Stimulated activated CD8-positive, alpha-beta memory T cell treated with anti-CD3 and anti-CD28 coated beads, Interleukin-7, amount 100 ng/mL, for 48 hours (primary cell): ENCODE measurements at places on chromosomes 1 and 21.

GRCh38 chr1:215958841-215959240 lies 391.7 kb downstream of the KCTD3 start:
- no peak for DNase-seq

GRCh38 chr1:24996983-24997893 lies 67.2 kb upstream of the RUNX3 start:
- DNase-seq: peak; percentile 83

DNA sequence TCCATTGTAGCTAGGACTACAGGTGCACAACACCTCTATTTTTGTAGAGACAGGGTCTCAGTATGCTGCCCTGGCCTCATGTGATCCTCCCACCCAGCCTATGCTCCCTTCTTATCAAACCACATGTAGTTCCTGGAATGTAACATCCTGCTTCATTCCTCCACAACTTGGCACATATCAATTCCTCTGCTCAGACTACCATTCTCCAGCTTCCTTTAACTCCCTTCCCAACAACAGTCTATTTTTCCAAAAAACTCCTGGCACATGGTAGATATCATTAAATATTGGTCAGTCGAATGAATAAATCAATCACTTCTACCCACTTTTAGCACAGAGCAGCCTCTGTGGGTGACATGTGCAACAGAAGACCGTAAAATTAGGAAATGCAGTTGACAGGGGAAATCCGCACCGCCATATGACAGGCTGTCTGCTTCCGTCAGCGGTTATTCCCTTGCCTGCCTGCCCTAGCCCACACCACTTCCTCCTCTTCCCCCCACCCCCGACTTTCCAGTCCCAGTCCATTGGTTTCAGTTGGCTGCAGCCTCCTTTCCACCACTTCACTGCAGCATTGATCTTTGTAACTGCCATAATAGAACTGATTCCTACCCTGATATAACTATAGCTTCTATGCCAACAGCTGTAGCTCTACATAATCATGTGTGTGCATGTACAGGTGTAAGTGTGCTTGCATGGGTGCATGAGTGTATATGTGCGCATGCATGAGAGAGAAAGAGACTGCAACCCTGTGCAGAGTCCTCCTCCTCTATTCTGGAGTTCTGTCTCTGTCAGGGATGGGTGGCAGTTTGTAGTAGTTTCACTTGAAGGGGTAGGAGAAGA lies 6.8 kb upstream of the AKR1A1 start:
- peak; percentile 65 for DNase-seq

DNA sequence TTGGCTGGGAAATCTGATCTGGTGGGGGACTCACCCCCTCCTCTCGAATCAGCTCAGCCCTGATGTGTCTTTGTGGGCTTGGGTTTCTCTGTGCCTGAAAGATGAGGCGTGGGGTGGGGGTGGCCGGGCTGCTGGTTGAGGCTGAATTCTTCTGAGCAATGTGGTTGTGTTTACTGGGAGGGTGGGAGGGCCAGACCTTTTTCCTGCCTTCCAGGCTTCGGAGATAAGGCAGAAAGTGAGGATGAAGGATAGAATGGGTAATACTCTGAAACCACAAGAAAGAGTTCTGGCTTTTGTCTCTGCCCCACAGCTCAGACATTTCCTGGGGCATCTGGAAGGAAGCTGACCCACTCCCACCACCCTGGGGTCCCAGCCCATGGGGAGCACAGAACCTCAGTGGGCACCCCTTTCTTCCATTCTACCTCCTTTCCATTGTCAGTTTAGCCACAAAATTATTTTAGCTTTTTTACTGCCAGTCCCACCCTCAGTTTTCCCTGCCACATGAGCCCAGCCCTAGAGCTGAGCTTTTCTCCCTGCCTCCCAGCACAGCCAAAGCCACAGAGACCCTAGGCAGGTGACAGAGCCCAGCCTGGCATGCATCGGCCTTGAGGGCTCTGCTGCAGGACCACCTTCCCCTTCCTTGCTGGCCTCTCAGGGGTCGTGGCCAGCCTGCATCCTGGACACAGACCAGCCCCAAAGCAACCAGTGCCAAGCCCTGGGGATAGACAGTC lies 11.2 kb downstream of the ALX3 start:
- no peak for DNase-seq

GRCh38 chr1:47935856-47936255 lies 61.3 kb downstream of the TRABD2B start:
- DNase-seq: no peak

DNA sequence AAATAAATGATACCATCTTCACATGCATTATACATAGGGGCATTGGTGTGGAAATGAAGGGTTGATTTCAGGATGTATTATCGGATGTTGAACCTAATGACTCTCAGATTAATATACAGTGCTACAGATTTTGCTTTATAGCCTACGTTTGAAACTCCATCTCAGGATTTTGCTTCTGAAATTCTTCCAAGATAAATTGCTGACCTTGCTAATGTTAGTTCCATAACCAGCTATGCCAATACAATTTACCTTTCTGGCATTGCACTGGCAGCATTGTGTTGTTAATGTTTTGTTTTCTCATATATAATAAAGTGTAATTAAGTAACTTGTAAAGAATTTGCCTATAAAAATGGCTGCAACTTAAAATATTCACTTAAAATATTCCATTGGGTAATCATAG lies 350.1 kb downstream of the CHRM3 start:
- no peak for DNase-seq

DNA sequence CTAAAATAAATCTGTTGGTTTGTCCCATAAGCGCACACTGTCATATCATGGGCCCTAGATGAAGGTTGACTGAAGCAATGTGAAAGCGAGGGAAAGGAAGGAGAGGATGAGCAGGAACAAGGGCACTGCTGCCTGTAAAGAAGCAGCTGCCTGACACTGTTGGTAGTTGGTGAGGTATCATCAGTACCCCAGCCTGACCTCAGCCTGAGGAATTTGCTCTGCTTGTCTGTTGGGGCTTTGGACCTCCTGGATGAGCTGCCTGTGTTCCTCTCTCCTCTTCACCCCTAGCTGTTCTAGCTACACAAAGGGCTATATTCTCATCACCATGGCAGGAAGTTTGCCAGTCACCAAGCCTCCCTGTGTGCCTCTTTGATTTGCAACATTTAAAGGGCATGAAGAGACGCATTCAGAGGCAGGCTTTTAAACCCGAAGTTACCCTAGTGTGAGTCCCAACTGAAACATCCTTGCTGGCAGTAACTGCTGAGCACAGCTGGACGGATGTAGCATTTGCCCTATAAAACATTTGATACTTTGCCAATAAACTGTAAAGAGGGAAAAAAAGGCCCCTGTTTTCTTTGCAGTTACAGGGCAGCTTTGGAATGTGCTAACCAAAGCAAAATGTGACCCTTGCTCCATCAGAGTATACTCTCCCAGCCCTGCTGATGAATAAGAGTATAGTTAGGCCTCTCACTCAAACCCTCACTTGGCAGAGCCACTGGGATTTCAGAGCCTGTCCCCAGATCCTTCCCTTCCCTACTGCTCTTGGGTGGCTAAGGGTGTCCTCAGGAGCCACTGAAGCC lies 22.2 kb upstream of the SPATA6 start:
- no peak for DNase-seq

GRCh38 chr1:205896351-205896750 lies 46.4 kb upstream of the PM20D1 start:
- no peak for DNase-seq

GRCh38 chr1:6800745-6801144 lies 15.5 kb downstream of the CAMTA1 start:
- no peak for DNase-seq

GRCh38 chr1:145847827-145848226 lies 2.4 kb downstream of the NUDT17 start:
- DNase-seq: no peak

DNA sequence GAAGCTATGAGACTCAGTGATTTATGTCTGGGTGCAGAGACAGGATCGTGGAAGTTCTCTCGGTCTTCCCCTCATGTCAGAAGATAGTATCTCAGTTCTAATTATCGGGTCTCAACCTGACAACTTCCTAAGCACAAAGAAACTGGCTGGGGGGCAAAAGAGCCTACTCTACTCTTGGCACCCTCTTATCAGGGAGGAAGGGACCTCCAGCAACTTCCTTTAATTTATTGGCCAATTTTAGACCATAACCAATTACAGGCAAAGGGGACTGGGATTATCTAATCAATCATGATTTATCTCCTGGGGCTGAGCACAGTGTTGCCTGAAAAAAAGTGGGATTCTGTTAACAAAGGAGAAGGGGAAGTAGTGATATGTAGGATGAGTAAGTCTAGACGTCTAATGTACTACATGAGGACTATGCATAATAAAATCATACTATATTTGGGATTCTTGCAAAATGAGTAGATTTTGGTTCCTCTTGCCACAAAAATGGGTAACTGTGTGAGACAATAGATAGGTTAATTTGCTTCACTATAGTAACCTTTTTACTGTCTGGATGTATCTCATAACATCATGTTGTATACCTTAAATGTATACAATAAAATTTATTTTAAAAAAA lies 98.8 kb downstream of the ZFYVE9 start:
- no peak for DNase-seq

GRCh38 chr1:202047977-202048376 lies 37.6 kb downstream of the ELF3 start:
- DNase-seq: no peak

DNA sequence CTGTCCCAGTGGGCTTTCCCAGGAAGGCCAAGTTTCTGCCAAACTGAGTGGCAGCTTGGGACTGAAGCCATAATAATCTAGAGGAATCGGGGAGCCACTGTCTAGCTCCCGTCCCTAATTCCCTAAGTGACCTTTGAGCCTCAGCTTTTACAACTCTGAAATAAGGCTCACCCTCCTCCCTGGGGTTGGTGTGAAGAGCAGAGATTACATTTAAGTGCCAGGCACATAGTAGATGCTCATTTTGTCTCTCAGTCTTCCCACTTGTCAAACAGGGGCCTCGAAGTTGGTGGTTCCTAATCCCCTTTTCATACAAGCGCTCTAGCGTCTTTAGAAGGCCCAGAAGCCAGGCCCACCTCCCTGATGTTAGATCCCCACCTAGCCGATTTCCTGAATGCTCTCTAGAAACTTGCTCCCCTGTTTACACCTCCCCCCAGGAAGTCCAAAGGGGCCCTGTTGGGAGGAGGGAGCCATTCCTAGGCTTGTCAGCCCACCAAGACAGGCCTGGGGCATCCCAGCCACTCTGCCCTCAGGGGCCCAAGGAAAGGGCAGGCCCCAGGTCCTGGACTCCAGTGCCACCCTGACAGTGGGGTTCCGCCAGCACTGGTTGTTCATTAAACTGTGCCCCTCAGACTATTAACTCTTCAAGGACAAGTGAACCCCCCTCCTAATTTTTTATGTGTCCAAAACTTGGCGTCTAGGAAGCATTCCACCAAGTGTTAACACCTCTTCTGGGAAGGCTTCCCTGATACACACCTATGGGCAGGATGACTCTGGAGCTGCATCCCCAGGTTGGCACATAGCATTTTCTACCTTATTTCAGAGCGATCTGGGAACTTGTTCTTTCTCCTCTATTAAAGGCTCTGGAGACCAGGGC lies 49.3 kb upstream of the ECE1 start:
- DNase-seq: no peak

GRCh38 chr1:231093156-231093922 lies 53.3 kb upstream of the FAM89A start:
- DNase-seq: no peak

DNA sequence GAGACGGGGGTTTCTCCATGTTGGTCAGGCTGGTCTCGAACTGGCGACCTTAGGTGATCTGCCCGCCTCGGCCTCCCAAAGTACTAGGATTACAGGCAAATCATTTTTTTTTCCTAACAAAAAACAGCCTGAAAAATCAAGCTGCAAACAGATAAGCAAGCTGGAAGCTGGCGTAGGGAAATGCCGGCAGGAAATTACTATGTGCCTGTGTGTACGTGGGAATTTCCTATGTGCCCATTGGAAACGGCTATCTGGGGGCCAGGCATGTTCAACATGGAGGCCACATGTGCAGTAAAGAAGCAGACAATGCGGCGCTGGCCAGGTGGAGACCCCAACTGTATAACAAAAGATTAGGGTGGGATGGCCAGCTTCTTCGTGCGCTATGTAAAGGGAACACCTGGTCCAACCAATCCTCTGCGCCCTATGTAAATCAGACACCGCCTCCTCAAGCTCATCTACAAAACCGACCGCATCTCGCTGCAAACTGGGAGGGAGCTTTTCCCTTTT lies 9.1 kb upstream of the AADACL4 start:
- no peak for DNase-seq

DNA sequence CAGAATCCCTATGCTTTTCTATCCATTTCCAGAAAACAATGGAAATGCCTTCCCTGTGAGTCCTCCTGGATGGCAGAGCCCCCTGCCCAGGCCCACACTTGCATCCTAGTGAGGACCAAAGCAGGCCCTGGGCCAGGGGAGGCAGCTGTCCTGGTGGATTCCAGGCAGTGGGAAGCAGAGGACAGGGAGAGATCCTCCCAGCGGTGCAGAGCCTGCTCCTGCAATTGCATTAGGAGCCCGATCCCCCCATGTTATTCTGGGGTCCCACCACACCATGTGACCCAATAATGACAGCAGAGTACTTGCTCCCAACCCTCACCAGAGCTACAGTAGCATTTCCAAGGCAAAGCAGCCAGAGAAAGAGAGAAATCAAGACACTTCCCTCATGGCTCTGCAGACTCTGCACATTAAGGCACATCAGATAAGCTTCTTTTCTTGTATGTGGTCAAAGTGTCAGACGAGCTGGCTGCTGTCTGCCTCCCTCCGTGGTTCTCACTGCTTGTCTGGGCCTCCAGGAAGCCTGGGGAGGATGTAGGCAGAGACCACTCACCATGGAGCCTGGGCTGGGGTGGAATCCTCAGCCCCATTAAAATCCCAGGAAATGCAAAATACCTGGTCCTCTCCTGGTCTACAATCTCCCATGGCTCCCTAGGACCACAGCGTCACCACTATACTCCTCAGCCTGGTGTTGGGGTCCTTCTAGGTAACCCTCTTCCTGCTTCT lies 54.9 kb upstream of the RUNX3 start:
- no peak for DNase-seq

DNA sequence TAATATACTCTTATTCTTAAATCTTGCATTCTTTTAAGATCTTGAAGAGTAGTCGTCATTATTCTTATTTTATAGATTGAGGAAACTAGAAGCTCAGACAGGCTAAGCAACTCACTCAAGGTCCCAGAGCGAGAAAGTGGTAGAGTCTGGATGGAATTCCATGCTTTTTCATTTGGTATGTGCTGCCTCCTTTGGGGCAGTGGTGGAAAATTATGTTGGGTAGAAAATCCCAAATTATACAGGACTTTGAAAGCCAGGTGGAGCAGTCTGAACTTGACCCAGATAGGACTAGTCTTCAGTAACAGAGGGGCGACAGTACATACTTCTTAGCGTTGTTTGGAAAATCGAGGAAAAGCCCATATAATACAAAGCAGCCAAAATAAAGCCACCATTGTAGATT lies 205.6 kb downstream of the ATG4C start:
- DNase-seq: no peak

- DNase-seq: no peak
These were observed 117.6 kb upstream of the ZNF678 start for GRCh38 chr1:227445746-227446145.

DNA sequence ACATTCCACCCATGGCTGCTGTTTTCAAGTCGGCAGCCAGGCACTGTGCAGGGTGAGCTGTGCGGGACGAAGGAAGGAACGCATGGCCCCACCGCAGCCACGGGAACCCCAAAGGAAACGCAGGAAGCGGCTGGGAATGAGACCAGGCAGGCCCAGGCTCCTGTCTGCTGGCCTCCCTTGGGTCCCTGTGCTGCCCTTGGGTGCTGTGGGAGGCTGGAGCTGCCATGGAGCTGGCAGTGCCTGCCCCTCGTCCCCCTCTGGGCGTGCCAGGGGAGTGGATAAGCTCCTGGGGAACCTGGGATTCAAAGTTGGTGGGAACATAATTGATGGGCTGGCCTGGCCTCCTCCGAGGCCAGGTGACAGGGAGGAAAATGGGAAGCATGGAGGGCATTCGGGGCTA lies 5.3 kb upstream of the KRTAP10-4 start:
- no peak for DNase-seq
